Peyer's patch (tissue), 4 donors: ENCODE measurements at places on chromosomes 6 and 20.

- DNase-seq = no peak
Observed at GRCh38 chr6:109879521-109879920, 98.6 kb upstream of the GPR6 start.

DNA sequence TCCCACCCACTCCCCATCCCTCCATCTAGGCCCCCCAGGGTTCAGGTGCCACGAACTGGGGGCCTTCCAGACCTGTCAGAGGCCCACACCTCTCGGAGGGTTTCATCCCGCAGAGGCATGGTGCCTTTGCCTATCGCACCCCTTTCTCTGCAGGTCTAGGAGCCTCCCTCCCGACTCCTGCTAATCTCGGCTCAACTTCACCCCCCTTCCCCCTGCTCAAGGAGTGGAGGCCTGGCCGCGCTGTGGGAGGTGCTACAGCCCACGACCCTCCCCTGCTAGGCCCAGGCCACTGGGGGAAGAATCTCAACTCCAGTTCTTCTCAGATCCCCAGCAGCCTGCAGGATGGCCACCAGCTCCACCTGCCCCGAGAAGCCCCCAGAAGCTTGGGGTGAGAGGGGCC, at the start of gene TULP1:
TULP1 (minus strand) TSS at position 157 of the 400 bp plus-strand sequence; CDS start at position 119, 38 bp downstream.
- no peak for DNase-seq

GRCh38 chr6:138638604-138639003, 135.0 kb upstream of the CCDC28A start:
- no peak for DNase-seq

DNA sequence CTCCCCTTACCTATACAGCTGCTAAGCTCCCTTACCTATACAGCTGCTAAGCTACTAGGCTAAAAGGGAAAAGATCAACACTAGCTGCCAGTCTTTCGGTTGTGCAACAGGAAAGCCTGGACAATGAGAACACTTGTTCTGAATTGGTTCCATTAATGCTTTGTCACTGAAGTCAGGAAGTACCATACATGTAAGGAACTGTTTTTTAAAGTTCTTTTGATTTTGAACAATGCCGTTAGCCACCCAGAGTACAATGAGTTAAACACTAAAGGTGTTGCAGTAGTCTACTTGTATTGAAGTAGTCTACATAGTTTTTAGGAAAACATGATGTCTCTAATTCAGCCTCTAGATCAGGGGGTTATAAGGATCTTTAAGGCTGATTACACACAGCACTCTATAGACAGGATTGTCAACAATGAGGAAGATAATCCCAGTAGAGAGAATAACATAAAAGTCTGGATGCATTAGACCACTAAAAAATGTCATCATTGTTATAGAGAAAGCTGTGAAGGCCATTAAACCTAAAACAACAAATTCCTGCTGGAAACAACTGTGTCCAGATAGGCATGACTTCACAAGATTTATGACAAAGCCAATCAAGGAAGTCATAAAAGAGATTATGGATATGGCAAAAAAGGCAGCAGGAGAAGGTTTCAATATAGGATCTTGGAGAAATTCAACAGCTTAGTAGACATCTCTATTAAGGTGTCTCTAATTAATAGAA, 306.3 kb downstream of the PHF3 start:
- DNase-seq = no peak

DNA sequence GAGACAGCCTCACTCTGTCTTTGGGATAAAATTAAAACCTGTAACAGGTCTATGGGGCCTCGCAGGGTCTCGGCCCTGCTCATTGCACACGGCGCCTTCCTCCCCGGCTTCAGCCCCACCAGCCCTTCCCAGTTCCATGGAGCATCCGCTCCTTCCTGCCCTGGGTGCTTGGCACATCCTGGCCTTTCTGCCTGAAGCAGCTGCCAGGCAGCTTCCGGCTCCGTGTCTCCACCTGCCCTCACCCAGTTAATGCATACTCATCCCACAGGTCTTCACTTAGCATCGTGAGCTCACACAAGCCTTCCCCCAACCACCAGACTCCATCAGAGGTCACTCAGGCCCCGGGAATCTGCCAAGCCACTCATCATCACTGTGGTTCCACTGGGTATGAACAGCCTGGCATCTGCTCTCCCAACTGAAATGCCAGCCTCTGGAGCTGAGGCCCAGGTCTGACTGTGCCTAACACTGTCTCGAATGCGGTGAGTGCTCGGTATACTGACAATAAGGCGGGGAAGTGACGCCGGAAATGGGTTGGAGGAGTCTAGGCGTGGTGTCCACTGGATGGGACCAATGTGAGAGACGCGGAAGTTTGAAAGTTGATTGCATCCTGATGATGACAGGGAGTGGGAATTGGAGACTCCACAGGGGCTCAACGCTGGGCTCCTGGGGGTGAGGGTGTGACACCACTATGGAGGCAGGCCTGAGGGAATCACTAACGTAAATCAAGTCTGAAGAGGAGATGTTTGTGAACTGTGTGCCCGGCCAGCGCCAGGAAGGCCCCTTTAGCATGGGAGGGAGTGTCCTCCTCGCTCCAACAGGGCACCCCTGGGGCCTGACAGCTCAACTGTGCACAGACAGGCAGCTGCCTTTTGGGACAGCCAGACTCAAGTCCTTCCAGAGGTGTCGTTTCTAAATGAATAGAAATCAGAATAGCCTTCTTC, 245.8 kb downstream of the TTLL2 start:
- DNase-seq = no peak

DNA sequence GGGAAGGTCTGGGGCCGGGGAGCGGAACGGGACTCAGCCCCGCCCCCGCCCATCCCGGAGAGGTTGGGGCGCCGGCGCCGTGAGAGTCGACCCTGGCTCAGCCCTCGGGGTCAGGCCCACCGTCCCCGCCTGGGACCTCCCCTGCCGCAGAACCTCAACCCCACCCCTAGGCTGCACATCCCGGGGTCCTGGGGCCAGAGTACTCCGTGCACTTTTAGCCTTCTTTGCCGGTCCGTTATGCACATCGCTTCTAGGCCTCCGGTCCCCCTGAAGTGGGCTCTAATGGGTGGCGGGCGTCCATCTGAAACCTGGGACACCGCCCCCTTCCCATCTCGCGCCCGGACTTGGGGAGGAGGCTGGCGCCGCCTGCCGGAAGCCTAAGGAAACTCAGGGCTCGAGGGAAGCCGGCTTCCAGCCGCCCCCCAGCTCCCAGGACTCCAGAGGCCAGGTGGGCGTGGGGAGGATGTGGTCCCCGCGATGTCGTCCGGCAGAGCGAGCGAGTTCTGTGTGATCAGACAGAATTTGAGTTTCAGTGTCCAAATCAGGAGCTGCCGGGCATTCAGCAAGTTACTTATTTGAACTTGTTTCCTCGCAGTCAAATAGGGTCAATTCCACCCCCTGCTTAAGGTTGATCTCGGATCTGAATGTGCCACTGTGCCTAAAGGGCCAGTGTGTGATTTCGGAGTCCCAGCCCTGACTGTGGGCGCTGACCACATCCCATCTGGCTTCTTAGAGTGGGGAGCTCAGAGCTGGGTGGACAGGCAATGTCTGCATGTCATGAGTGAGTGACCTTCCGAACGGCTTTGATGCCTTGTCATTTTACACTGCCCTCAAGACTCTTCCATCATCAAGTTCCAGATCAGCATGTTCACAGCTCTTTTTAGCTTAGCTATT, 47.6 kb downstream of the CPXM1 start:
- DNase-seq = no peak

DNA sequence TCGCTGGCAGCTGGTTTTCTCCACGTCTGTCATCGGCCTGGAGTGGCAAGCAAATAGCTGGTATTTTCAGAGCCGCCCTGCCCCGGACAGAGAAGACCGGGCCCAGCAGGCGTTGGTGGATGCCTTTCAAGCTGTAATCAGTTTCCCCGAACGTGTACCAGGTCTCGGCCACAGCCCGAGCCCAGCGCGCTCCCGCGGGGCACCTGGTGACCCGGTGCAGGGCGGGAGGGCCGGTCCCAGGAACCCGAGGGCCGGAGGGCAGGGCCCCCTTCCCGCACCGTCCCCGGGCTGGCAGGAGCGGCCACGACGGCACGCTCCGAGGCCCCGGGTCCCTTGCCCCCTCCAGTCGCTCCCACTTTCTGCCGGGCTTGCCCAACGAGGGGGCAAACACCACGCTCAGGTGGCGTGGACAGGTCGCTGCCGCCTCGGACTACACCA, 348 bp upstream of the PYGB start:
- DNase-seq = peak; percentile 34

DNA sequence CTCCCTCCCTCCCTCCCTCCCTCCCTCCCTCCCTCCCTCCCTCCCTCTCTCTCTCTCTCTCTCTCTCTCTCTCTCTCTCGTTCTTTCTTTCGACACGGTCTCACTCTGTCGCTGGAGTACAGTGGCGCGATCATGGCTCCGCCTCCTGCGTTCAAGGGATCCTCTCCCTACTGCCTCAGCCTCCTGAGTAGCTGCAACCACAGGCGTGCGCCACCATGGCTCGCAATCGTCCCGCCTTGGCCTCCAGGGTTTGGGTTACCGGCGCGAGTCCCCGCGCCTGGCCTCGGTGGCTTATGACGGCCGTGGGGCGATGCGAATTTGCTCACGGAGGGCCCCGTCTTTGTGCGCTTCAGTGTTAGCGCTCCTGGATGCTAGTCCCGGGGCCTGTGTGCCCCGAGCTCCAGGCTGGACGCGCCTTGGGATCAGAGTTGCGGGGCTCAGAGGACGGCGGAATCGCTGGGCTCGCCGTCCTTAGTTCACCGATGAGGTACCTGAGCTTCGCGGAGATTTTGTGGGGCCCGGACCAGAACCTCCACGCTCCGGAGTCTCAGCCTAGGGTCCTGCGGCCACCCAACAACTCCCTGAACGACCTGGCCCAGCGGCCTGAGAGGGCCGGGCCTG, 45.2 kb downstream of the MCUR1 start:
- DNase-seq = no peak

GRCh38 chr20:51930775-51931174, 128.5 kb upstream of the SALL4 start:
- DNase-seq = no peak

GRCh38 chr6:166587631-166588413, 1.3 kb upstream of the RAMACL start:
- peak; percentile 66 for DNase-seq

DNA sequence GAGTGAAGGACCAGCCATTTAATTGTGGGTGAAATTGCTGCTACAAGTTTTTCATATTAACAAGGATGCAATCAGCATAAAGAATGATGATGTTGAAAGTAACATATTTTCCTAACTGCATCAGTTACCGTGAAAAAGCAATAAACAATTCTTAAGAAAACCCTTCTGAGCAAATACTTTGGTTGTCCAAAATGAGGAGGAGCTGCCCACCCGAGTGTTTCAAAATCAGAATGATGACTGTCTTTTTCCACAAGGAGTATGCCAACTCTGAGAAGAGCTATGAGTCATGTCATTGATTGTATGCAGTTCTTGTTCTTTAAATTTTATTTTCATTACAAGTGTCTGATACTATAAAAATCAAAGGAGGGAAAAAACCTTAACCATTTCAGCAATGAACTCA, 470.5 kb downstream of the COL12A1 start:
- no peak for DNase-seq

DNA sequence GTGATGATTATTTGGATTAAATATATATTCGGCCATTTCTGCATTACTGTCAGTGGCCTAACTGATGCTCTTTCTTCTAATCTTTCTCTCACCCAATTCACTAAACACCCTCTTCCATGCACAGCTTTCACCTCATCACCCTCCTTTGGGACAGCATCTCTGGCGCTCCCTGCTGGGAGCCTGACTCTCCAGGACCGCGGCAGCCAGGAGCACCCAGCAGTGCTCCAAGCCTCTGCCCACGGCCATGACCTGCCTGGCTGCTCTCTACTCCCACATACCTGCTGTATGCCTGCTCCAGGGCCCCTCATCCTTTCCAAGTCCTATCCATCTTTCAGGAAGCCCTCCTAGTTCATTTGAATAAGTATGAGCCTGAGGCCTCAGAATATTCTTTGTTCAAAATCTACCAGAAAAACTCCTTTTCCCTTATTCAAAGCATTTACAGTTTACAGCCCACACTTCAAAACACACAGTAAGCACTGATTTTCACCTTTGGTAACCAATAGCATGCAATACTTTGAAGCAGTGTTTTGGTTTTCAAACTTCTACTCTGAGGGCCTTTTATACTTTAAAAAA, 15.2 kb downstream of the CTCFL start:
- no peak for DNase-seq

- no peak for DNase-seq
Observed at GRCh38 chr6:3426091-3426926, 30.5 kb downstream of the SLC22A23 start.

DNA sequence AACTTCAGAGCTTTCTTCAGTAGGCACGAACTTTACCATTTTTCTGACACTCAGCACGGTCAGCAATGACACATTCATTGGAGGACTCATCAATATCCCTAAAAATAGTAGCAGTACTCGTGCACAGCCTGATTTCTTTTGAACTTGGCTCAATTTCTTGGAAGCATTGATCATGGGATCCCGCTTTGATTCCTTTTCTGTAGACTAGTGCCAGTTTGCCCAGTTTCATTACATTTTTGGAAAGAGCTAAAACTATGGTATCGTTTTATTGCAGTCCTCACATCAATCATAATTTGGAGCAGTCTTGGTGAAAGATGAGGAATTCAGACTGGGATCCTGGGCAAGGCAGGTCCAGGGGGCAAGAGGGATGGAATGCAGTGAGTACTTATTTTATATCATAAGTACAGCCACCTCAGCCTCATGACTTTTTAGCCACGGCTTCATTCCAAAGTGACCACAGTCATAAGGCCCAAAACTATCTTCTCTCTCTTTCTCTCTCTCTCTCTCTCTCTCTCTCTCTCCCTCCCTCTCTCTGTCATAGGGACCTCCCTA, 170.9 kb upstream of the AKAP12 start:
- no peak for DNase-seq

GRCh38 chr20:23147964-23148730, 62.0 kb upstream of the CD93 start:
- DNase-seq = peak; percentile 75
